ENCODE measurements at places on chromosomes 6 and 20.

- DNase-seq = no peak
Measured at GRCh38 chr20:56835829-56836550, 206.9 kb downstream of the TFAP2C start.

- no peak for DNase-seq
Measured at GRCh38 chr6:76831299-76831698, 632.0 kb downstream of the HTR1B start.

DNA sequence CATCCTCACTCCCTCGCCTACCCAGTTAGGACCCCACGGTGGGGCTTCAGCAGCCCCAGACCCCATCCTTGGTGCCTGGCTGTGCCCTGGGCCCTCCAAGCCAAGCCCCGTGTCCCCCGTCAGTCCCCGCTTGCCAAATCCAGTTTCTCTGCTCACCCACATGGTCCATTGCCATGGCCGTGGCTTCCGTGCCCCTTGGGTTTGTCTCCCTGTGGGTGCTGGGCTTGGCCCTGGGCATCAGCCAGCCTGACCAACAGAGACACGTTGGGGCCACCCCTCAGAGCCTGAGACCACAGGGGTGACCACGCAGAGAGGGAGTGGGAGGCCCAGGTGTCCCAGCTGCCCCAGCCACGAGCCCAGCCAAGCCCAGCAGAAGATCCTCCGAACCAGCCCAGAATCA lies 7.7 kb downstream of the SS18L1 start:
- no peak for DNase-seq

- DNase-seq = peak; percentile 45
Measured at GRCh38 chr6:40788661-40789655, 201.8 kb upstream of the LRFN2 start.

- DNase-seq = no peak
Measured at GRCh38 chr6:39772559-39773273, 19.5 kb upstream of the DAAM2 start.

DNA sequence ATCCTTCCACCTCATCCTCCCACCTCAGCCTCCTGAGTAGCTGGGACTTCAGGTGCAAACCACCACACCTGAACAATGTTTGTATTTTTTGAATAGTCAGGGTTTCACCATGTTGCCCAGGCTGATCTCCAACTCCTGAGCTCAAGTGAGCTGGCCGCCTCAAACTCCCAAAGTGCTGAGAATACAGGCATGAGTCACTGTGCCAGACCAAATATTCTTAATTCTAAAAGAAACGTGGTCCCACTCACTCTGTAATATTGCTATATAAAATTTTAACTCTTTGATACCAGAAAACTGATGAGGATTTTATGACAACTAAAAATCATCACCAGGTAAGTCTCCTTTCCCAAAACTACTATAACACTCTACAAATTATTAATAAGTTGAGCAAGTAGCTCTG lies 716.8 kb upstream of the GJE1 start:
- no peak for DNase-seq

GRCh38 chr20:34536798-34537394 lies 20.7 kb downstream of the DYNLRB1 start:
- DNase-seq = peak; percentile 59

- DNase-seq = no peak
Measured at GRCh38 chr6:42113936-42114636, 28.3 kb downstream of the C6orf132 start.

- no peak for DNase-seq
Measured at GRCh38 chr20:59646487-59646886, 42.1 kb downstream of the PHACTR3 start.

DNA sequence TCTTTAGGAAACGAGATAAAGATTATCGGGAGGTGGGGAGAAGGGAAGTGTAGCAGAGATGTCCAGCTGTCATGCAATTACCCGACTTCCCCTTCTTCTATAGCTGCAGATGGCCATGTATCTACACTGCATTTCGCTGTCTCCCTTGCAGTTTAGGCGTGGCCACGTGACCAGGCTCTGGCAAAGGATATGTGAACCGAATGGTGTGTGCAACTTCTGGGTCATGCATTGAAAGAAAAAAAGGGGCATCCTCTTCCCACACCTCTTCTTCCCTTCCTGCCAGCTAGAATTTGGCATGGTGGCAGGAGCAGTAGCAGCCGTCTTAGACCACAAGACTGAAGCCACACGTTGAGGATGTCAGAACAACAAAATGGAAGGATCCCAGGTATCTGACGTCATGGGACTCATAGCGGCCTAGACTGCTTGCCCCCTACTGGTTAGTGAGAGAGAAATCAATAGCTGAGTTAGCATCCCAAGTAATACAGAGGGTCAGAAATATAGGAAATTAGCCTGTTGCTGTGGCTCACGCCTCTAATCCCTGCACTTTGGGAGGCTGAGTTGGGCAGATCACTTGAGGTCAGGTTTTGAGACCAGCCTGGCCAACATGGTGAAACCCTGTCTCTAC lies 32.8 kb downstream of the TCF15 start:
- DNase-seq = no peak

- DNase-seq = no peak
Measured at GRCh38 chr6:151154418-151154817, 85.3 kb upstream of the AKAP12 start.

- no peak for DNase-seq
Measured at GRCh38 chr6:15621203-15622044, 41.4 kb downstream of the DTNBP1 start.

DNA sequence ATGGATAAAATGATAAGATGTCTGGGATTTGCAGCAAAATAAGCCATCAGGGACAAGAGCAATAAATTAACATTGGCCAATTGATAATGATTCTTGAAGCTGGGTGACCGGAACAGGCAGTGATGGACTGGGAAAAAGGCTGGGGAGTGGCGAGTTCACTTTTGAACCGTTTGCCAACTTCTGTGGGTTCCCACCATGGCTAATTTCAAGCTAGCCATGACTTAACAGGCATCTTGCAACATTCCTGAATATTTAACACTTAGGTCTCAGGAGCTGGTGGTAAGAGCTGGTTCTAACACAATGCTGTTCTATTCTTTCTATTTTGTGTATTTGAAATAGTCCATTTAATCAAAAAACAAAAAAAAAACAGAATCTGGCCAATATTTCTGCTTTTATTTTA lies 37.6 kb upstream of the CD83 start:
- DNase-seq = no peak

- no peak for DNase-seq
Measured at GRCh38 chr20:62575976-62576722, 66.2 kb upstream of the SLCO4A1 start.

DNA sequence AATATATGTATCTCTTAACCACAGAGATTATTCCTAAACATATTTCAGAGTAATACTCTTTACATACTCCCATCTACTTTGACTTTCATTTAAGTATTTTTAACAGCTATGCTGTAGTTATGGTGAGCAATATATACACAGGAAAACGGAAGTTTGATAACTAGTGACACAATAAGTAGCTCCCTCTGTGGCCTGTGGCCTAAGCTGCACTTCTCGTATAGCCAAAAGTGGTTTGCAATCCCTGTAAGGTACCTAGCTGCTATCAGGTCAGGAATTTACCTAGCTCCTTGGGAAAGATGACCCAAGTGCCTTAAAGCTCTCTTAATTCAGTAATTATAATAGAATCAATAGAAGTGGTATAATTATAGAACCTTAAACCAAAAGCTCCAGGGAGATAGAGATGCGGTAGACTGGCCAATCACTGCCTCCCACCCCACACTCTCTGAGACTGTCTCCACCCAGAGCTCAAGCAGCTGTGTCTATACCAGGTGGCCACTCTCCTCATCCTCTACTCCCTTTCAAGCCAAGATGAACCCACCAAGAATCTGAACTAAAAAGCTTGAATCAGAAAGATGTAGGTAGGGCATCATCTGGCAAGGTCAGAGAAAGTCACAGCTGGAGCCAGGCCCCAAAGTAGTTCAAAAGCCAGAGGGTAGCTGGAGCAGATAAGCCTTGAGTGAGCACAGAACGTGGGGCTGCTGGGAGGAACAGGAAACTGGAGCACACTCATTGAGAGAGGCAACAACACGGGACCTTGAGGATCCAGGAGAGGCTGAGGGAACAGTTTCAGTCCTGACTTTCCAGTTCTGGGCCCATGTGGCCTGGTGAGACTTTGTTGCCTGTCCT lies 84.9 kb upstream of the ASF1A start:
- peak; percentile 69 for DNase-seq

DNA sequence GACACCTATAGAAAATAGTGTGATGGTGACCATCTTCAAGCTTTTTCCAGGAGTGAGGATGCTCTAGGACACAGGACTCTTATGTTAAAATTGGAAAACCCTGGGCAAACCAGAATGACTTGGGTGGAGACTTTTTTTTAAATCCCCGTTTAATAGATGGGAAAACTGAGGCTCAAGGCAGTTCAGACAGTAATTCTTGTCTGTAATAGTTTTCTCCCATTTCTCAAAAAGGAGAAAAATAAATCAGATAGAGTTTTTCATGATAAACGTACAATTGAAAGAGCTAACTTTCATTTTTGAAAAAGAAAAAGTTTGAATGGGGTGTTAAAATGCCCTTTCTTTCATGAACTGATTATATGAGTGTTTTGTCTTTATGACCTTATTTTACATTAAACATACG lies 6.8 kb downstream of the BCAS1 start:
- no peak for DNase-seq

GRCh38 chr6:110181131-110182030 lies 1.2 kb downstream of the CDC40 start:
- DNase-seq = no peak

- no peak for DNase-seq
Measured at GRCh38 chr20:22499515-22500166, 84.7 kb downstream of the FOXA2 start.

GRCh38 chr6:43917878-43918382 lies 147.9 kb downstream of the VEGFA start:
- no peak for DNase-seq

GRCh38 chr6:52283111-52283510 lies 1.4 kb downstream of the MCM3 start:
- no peak for DNase-seq

DNA sequence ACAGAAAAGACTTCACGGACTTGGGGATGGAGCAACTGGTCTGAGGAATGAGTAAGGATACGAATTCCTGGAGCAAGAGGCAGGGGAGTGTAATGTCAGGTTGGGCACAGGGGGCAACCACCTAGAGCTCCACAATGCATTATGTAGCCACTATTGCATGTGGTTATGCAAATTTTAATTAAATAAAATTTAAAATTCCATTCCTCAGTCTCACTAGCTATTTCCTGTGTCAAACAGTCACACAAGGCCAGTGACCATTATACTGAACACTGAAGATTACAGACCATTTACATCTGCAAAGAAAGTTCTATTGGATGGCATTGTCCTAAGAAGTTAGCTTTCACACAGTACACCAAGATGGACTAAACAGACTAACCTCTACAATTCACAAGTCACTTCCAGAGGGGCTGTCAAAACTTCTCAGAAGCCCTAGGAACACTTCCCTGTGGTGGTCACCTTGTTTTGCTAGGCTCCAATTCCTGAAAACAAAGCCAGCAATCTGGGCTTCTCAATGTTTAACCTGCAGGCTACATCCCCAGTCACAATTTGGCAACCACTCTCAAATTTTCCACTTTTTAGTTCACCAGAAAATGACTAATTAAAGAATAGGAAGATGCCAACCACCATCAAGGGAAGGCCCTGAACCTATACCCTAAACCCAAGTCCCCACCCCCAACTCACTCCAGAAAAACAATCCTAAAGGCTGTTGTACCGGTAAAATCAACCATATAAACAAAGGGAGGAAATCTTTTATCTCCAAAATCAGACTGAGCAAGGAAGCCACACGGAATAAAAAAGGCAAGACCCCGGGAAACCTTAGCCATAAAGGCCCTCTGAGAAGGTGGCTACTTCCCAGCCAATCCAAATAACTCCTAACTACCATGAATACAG lies 34.2 kb upstream of the C20orf203 start:
- DNase-seq = no peak

GRCh38 chr6:33521489-33522091 lies 58.5 kb downstream of the BAK1 start:
- no peak for DNase-seq

GRCh38 chr6:132962936-132963868 lies 148.8 kb downstream of the RPS12 start:
- peak; percentile 39 for DNase-seq

GRCh38 chr6:64113704-64114103 lies 478.1 kb downstream of the PHF3 start:
- DNase-seq = no peak

DNA sequence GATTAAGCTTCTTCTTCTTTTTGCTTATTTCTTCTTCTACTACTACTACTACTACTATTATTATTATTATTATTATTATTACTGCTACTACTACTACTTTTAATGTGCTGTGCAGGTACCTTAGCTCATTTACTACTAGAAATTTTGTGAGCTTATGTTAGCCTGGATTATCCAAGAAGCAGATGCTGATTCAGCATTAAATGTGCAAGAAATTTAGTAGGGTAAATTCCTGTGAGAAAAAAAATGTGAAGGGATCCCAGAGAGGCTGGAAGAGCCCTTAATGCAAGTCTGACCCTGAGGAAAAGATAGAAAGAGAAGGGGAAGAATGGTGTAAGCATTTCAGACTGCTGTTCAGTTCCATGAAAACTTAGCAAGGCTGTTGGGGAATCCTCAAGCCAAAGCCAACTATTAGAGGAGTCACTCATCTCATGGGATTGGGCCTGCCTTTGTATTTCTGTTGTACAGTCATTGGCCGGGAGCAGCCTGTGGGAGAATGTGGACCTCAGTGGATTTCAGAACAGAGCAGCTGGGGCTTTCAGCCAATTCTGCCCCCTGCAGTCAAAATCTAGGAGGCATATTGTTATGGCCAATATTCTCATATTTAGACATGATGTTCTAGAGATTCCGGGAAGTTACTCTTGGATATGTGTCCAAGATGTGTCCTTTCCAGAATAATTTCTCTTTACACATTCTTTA lies 37.2 kb upstream of the TSPYL1 start:
- DNase-seq = no peak

- DNase-seq = no peak
Measured at GRCh38 chr6:109738667-109739066, 47.6 kb downstream of the FIG4 start.

- no peak for DNase-seq
Measured at GRCh38 chr6:142686507-142686887, 258.5 kb downstream of the HIVEP2 start.

DNA sequence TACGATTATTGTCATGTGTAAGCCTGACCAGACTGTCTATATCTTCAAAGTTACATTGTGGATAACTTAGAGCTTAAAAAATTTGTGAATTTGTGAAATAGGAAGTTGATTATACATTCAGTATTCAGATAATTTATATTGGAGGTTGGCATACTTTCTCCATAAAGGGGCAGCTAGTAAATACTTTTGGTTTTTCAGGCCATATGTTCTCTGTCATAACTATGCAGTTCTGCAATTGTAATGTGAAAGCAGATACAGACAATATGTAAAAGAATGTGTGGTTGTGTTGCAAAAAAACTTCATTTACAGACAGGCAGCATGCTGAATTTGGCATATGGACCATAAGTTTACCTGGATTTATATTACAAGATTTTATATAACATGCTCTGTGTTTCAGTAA lies 29.3 kb downstream of the HSF2 start:
- DNase-seq = no peak
